ENCODE measurements at places on chromosomes 5 and 9.
A peak's percentile ranks its signal among the peaks of the same experiment; 100 is the strongest.

DNA sequence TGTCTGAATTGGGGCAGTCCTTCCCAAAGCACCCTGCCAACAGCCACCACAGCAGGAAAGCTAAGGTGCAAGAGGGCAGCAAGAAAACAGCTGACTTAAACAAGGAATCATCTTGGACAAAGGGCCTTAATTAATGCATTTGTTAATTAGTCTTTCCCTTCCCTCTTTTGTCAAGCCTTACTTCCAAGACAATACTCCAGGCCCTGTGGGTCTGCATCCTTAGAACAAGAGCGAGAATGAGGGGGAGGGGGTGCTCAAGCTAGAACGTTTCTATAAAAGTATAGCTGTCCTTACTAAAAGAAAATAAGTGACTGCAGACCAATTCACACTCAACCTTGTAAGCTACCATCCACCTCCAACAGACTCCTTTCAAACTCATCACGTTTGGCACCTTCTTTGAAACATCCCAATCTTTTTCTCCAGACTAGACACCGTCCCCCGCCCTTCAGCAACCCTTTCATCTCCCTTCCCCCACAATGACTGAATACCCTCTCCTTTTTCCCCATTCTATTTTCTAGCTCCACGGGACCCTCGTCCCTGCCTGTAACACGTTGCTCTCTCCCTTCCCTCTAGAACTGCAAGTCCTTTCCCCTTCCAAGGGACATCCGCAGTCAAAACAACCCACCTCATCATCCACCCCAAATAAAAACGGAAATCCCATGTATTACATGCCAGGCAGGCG lies 85.7 kb upstream of the RNF38 start:
- no peak for DNase-seq

- DNase-seq = peak; percentile 93
These were observed 529.5 kb downstream of the AGTPBP1 start for GRCh38 chr9:85212209-85212608.

DNA sequence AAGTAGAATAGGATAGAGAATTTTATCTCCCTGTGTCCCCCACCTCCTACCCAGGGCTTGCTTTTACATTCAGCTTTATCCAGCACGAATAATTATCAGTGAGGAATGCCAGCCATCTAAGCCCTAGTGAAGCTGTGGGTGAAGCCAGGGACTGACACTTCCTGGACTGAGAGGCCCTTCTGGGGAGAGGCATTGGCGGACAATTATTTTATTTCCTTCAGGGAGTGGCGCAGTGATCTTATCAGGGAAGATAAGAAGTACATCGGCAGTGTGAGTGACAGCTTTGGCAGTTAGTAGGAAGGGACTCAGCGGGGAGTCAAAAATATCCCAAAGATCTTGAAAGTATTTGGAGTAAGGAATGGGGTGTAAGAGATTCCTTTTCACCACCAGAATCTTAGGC lies 34.9 kb upstream of the RPS23 start:
- DNase-seq = no peak

GRCh38 chr9:99491408-99492158 lies 269.5 kb downstream of the SEC61B start:
- no peak for DNase-seq

DNA sequence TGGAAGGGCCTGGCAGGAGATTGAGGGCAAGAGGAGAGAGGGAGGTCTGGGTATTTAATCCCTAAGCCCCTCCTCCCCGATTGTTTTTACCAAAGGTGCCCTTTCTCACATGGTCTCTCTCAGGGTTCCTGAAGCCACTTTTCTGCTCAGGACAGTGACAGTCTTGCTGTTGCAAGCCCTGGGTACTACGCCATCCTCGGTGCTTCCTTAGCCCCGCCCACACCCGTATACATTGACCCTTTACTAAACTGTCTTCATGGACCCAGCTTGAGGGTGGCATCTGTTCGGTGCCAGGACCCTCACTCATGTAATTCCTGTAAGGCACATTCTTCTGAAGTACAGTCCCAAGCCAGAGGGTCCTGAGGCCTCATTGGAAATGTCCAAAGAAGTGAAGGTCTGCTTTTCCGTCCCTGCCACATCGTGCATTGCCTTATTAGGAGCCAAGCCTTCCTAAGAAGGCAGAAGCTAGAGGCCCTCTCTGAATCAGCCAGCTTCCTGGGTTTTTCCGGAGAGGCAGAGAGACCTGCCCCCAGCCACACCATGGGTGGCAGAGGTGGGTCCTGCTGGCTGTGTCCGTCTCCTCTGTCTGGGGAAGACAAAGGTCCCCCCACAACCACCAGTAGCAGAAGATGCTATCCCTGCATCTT lies 1.9 kb upstream of the SH3PXD2B start:
- no peak for DNase-seq

- DNase-seq = no peak
These were observed 6.1 kb upstream of the CTNNAL1 start for GRCh38 chr9:109019420-109019819.

DNA sequence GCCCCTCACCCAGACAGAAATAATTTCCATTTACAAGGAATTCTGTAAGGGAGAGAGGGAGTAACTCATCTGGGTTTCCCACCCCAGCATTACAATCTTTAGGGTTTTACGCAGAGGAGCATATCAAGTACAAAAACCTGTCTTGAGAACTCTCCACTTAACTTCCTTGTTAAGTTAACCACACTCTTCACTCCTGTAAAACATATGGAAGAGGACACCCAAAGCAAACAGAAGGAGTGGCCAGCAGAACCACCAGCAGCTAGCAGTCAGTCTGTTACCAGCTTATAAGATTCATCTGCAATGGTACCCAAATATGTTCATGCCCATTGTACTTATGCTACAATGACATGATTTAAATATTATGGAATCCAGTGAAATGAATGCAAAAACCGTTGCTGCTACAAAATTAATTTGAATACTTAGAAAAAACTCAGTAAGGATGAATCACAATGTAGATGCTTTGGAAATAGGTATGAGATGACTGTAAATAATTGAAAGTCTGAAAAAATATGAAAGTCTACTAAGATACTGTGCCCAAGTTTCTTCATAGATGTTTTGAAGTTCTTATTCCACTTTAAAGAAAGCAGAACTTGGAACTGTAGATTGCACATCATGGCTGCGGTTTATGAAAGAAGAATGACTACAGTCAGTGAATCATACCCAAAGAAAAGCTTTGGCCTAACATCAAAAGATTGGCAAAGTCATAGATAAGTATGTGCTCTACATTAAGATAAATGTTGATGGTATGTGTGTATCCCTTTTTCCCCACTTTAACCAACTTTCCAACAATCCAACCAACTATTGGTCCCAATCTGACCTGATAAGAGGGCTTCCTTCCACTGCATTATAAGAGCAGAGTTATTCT lies 233.6 kb downstream of the ACTL7B start:
- no peak for DNase-seq

DNA sequence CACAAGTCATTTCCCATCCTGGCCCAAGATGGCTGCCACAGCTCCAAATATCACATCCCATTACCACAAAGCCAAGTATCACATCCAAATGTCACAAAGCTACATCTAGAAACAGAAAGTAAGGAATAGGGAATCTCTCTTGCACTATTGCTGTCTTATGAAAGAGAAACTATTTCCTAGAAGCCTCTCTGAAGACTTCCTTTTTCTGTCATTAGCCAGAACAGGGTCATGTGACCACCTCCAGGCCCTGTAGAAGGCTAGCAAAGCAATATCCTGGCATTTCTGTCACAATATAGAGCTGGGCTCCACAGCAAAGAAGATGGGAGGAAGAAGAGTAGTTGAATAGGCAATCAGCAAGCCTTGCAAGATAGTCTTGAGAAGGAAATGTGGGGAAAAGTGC lies 99.2 kb downstream of the SH3TC2 start:
- no peak for DNase-seq

DNA sequence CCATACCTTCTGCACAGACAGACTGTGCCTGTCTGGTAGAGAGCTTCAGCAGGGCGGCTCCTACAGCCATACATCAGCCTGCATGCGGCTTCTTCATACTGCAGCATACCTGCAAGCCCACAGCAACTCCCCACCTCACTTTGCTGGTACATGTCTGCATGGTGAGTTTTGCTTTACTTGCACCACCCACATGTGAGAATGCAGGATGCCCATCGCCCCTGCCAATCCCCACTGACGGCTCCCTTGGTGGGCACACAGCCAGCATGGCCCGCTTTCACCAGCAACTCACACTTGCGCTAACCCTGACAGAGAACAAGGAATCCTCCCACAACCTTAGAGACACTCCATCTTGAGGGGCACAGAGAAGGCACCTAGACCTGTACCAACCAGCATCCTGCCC lies 114.9 kb downstream of the DTWD2 start:
- no peak for DNase-seq

- no peak for DNase-seq
These were observed 298.5 kb upstream of the IZUMO3 start for GRCh38 chr9:24844217-24844616.
